ENCODE measurements at places on chromosomes 4 and X. TPM values are rescaled to one million over a fixed set of nuclear protein-coding genes. Genes with fewer than 3 reads are reported as not detected.

Gene ACTRT1
- not detected for total RNA-seq

Gene FAM149A
- total RNA-seq = 5.6 TPM

Gene ZFYVE28
- total RNA-seq = 8.0 TPM

Gene GLOD5
- total RNA-seq = not detected

Gene OPRPN
- not detected for total RNA-seq

Gene H2BW2
- total RNA-seq = not detected

Gene FAAH2
- total RNA-seq = 3.3 TPM

Gene UBE2D3
- 341 TPM for total RNA-seq

Gene ADH1B
- total RNA-seq = 0.65 TPM

Gene MMAA
- total RNA-seq = 2.3 TPM

Gene USP26
- total RNA-seq = not detected

Gene CRMP1
- 16.0 TPM for total RNA-seq

Gene GBA3
- not detected for total RNA-seq

Gene HSFX4
- not detected for total RNA-seq

Gene ZRSR2
- total RNA-seq = 0.78 TPM

Gene PDE6B
- total RNA-seq = under 0.01 TPM

Gene CTAG2
- not detected for total RNA-seq

Gene FRMD7
- total RNA-seq = not detected

Gene LIMCH1
- total RNA-seq = 1.4 TPM
